Stimulated activated CD8-positive, alpha-beta memory T cell treated with anti-CD3 and anti-CD28 coated beads, Interleukin-2, amount 100 ng/mL, for 1 hour (primary cell): ENCODE measurements at places on chromosomes 3 and 15.

GRCh38 chr3:141275511-141275910 lies 43.9 kb downstream of the PXYLP1 start:
- DNase-seq, result no peak

- no peak for DNase-seq
Measured at GRCh38 chr3:192929755-192930547, 12.3 kb upstream of the MB21D2 start.

DNA sequence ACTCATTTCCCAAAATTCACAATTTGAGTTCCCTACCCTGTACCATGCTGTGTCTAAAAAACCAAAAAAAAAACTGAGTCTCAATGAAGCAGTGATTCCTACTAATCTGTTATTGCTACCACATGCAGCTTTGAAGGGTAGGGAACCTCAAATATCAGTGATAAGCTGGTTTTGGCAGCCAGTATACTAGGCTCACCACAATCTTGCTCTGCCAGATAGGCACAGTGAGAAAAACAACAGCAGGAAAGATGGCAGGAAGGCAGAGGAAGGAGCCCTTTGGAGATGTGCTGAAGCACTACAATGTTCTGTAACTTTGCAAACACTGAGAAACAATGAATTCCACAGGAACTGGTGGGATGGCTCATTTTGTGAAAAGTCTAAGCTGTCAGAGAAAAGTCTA lies 96.9 kb upstream of the UBP1 start:
- DNase-seq, result no peak

DNA sequence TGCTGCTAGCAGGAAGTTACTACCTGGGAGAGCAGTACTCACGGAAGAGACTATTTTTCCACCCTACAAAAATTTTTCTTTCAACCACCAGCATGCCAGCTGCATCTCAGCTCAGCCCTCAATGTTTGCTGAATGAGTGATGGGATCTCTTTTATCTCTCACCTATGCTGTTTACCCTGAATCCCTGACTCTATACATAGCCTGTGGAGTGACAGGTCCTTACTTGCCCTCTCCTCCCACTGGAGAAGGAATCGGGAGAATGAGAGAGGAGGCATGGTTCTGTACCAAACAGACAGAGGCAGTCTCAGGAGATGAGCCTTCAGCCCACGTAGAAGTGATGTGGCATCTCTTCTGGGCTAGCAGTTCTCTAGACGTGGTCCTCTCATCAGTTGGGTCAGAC lies 6.7 kb upstream of the DGKG start:
- DNase-seq, result no peak

DNA sequence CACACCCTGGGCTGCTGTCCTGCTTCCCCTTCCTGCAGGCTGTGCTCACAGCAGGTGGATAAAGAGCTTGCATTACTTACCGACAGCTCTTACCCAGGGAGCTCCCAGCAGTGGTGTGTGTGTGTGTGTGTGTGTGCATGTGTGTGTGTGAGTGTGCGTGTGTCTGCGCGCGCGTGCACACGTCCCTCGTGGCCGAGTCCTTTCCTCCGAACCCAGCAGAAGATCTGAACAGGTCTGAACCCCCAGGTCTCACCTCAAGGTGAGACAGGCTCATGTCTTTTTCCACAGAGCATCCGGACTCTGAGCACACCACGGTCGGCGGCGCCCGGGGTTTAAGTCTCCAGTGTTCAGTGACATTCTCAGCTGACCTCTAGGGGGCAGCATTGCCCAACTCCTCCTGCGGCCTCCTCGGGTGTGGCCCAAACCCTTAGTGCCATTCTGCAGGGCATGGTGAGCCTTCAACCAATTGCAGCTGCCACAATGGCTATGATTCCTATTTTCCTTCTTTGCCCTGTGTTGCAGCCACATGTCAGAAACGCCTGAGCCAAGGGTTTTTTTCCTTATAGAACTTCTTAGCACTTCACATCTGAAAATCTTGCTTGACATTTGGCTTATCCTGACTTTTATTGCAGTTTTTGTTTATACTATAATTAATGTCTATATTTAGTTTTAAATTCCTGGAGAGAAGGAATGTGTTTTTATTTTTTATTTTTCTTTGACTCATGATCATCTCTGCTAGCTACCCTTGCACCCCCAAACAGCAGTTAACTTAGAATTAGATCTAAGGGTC lies 64.1 kb upstream of the KLHL25 start:
- DNase-seq, result peak; percentile 40

DNA sequence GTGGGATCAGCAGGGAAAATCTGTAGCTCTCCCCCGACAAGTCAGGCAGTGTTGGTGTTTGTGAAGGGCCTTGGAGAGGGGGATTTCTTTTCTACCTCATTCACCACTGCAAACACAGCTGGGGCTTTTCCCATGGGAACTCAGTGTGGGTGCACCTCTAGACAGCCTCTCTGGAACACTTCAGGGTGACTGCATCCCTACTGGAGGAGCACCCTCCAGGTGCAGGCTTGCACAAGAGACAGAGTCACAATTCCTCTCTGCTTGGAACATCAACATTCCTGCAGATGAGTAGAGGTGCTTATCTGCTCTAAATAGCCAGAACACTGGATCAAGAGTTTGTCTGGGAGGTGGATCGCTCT lies 72.7 kb upstream of the AKAP13 start:
- DNase-seq, result no peak

DNA sequence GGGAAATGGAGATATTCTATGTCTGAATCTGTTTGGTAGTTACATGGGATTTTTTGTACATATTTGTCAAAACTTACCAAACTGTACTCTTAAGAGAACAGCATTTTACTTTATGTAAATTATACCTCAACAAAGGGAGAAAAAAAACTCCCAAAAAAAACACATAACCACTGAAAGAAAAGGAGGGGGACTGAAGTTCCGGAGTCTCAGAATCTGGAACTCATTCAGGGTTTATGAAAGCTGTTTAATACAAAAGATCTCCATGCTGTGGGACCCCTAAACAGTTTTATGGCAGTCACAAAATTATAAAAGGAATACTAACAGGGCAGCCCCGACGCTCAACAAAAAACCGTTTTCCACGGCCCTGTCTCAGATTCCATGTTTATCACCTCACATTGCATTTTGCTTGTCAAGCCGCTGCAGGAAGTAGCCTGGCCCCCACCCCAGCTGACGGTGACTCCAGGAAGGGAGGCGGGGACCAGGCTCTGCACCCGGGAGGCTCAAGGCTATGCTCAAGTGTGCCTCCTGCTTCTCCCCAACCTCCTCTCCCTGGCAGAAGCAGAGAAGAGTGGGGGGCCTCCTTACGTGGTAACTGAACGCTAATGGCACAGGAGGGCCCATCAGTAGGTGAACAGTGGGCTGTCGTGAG lies 29.3 kb downstream of the RFT1 start:
- no peak for DNase-seq

GRCh38 chr3:47825590-47825989 lies 22.7 kb downstream of the DHX30 start:
- no peak for DNase-seq

DNA sequence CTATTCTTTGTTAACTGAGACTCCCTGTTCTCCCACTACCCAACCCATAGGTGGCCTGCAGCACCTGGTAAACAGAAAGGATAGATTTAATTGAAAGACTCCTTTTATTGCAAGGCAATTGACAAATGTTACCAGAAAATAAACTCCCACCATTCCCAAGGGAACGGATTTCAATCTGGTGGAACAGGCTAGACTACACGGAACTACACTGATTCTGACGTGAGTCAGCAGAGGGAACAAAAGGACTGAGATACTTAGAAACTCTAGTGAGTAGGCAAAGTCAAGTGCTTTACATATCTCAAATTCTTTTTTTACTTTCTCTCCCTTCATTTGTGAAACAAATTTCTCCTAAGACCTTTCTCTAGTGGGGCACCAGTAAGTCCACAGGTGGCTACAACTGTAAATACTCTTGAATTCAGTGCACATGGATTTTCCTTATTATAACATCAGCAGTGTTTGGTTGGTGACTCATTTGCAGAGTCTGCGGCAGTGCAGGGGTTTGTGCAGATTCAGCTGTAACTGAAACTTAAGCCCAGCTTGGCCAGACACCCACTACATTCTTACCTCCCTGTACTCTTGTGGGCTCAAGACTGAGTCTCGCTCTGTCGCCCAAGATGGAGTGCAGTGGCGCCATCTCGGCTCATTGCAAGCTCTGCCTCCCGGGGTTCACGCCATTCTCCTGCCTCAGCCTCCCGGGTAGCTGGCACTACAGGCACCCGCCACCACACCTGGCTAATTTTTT lies 34.3 kb upstream of the PLSCR2 start:
- DNase-seq, result no peak

- no peak for DNase-seq
Measured at GRCh38 chr3:121574449-121574848, 6.7 kb downstream of the ARGFX start.

GRCh38 chr3:123449102-123449996 lies 459 bp upstream of the ADCY5 start:
- DNase-seq, result no peak

- no peak for DNase-seq
Measured at GRCh38 chr3:143574933-143575332, 273.3 kb downstream of the SLC9A9 start.

DNA sequence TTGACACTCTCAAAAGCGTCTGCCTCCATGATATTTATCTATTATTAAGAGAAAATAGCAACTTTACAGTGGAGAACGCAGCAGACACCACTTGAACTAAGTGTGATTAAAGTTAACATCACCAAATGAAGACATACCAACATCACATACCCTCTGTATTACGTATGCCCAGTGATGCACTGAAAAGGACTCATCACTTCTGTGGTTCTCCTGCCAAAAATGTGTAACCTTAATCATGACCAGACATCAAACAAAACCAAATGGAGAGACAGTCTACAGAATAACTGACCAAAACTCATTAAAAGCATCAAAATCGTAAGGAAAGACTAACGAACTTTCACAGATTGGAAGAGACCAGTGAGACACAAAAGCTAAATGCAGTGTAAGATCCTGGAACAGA lies 103.2 kb downstream of the PPP2R3A start:
- DNase-seq, result no peak

DNA sequence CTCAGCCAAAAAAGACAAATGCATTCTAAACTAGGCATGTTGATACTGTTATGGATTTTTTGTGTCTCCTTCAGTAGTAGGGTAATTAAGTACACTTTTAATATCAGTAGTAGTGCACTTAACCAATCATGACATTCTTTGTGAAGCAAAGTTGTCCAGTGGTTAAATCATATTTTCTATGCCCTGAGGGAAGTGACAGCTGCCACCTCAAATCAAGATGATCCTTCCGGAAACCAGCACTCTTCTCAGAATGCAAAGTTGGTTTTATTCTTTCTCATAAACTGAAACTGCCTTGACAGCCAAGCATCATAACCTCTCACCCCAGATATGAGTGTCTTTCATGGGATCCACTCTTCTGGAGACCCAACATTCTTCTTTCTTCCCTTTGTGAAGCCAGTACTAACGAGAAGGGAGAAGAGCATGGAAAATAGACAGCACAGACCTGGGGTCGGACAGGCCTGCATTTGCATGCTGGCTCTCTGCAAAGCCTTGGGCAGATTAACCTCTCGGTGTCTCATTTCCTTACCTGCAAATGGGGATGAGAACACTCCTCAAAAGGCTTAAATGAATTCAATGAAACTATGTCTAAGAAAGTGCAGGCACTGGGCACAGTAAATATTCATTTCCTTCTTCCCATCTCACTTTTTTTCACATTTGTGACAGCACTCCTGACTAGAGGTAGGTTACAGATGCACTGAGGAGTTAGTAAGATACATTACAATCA lies 13.2 kb downstream of the AAGAB start:
- DNase-seq, result no peak

- no peak for DNase-seq
Measured at GRCh38 chr3:51963951-51964451, 3.3 kb downstream of the PCBP4 start.

DNA sequence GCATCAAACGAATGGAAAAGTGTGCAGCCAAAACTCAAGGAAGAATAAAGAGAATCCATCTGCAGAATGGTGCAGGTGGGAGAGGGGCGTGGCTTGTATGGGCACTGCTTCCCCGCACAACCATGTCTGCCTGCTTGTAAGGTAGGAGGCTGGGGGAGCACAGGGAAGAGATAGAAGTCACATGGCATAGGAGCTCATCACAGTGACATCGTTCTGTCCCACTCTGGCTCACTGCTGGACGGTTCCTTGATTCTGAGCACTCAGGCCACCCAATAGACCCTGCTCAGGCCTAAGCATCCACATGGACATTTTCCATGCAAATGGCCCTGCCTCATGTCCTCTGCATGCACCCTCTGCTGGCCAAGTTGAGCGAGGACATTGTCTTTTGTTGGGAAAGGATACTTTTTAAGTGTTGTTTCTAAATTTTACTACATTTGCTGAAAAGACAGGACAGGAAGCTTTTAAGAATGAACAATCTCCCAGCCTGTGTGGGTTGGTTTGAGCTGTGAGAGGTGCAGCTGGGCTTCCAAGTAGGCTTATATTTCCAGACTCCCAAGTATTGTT lies 3.1 kb downstream of the MYLK start:
- DNase-seq, result no peak

DNA sequence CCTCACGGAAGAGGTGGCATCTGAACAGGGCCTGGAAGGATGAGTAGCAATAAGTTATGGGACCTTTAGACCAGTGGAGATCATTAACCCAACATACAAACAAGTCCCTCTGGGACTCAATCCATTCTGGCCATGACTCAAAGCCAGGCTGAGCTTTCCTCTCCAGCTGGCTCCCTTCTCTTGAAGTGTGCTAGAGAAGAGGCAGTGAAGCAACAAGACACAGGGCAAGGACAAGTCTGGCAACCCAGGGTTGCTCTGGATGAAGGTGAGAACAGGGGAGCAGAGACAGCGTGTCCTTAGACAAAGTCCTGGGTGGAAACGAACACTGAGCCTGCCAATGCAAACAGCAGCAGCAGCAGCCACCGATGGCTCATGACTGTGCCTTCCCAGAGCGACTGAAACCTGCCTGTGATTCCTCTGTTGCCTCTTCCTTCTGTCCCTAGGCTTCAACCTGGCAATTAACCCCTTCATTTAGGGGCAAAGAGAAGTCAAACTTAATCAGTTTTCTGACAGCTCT lies 86.8 kb downstream of the BDH1 start:
- no peak for DNase-seq

DNA sequence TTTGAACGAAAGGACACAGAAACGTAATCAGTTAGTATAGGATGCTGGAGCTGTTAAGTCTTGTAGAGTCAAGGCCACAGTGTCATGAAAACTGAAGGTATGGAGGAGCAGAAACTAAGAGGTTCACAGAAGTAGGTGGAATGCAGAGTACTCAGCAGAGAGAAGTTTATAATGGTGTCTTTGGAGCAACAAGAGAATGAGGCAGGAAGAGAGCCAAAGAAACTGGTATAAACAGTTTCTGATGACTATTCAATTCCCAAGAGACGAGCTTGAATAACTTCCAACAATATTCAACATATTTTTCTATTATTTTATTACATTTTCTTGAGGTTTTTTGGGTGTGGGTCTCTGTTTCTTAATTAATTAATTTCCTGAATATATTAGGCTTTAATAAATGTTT lies 29.6 kb downstream of the GALK2 start:
- DNase-seq, result no peak

- no peak for DNase-seq
Measured at GRCh38 chr3:148681080-148681479, 16.6 kb upstream of the AGTR1 start.
